NCI-H1417 treated with DMSO at 0.1 percent for 48 hours (cell line): ENCODE measurements at places on chromosomes 12 and 14.

DNA sequence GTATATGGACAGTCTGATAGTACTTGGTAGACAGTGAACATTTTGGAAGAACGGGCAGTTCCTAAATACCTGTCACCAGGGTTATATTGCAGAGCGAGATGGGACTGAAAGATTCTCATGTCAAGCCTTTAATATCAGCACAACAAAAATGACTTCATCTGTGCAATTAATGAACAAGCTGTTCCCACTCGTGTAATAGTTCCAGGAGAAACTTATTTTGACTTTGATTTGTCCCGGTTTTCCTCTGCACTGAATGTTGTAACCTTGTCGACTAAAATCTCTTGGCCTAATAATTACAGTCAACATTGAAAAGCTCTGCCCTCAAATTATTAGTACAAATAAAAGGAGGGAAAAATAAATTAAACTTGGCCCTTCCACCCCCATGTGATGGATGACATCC lies 79.5 kb downstream of the WASHC3 start:
- DNase-seq, result no peak

DNA sequence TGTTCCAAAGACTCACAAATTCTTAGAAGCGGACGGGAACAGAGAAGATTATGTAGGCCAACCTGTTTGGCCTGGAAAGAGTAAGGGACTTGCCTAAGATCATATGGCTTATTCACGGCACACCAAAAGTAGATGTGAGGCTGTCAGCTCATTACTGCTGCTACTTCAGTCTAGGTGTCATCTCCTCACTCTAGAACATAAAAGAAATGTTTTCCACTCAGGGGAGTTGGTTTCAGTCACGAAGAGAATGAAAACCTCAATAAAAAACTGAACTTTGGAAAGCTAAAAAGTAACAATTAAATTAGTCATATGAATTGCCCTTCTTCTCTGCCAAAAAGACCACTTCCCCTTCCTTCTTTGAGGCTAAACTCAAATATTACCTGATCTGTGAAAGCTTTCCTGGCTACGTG lies 658 bp upstream of the CEP128 start:
- DNase-seq, result no peak

DNA sequence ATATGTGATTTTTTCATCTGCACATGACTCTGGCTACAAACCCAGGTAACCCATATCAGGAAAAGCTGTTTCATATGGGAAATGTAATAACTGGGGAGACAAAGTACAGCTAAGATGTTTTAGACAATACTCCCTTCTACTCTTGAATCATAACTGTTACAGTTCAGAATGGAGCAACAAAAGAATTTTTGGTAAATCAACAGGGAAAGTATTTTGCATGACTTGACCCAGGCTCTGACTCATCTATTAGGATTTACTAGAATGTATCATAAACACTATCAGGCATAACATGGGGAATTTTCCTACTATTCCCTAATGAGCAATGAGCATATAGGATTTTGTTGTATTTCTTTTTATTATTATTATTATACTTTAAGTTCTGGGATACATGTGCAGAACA lies 553.0 kb downstream of the SLC16A7 start:
- DNase-seq, result no peak

GRCh38 chr12:92486443-92487137 lies 216.2 kb upstream of the PLEKHG7 start:
- no peak for DNase-seq

- no peak for DNase-seq
Measured at GRCh38 chr12:57177354-57177753, 29.9 kb upstream of the LRP1-AS start.

GRCh38 chr14:29264865-29265264 lies 498.3 kb downstream of the FOXG1 start:
- DNase-seq, result no peak

GRCh38 chr12:79191391-79191790 lies 326.8 kb downstream of the SYT1 start:
- DNase-seq, result no peak

GRCh38 chr14:90495357-90496276 lies 98.8 kb downstream of the CALM1 start:
- no peak for DNase-seq
